Activated T-helper 17 cell treated with anti-CD3 and anti-CD28 coated beads, Interleukin-2, amount 50 U/mL, for 72 hours (primary cell): ENCODE measurements at places on chromosomes 7 and 10. TPM values are rescaled to one million over a fixed set of nuclear protein-coding genes. Genes with fewer than 3 reads are reported as not detected.
A peak's percentile ranks its signal among the peaks of the same experiment; 100 is the strongest.

GRCh38 chr7:21352540-21353387 lies 75.1 kb upstream of the SP4 start:
- ATAC-seq: peak; percentile 76

DNA sequence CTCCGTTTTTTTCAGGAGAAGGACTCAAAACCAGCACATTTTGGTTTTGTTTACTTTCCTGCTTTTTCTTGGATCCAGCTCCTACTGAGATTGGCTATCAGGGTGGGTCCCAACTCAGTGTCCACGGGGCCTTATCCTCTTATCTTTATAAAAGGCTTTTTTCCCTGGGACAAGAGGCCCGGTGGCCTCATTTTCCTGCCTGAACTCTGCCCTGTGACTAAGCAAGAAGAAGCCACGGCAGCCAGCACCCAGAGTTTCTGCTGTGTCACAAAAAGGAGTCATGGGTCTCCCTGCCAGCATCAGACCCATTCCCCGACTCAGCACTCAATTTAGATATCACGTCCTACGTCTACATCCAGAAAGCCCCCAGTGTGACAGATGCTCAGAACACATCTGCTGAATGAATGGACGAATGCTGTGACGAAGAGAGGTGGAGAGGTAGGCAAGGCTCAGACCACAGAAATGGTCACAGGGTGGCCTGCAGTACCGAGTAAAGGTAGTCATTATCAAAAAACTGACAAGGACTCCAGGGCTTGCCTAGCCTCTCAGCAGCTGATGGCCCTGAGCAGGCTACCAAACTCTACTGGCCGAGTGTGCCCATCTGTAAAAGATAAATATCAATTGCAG lies 16.7 kb downstream of the DLG5 start:
- ATAC-seq: no peak

Gene TMEM213
- total RNA-seq: 0.50 TPM

Gene CRPPA
- total RNA-seq: 0.93 TPM

DNA sequence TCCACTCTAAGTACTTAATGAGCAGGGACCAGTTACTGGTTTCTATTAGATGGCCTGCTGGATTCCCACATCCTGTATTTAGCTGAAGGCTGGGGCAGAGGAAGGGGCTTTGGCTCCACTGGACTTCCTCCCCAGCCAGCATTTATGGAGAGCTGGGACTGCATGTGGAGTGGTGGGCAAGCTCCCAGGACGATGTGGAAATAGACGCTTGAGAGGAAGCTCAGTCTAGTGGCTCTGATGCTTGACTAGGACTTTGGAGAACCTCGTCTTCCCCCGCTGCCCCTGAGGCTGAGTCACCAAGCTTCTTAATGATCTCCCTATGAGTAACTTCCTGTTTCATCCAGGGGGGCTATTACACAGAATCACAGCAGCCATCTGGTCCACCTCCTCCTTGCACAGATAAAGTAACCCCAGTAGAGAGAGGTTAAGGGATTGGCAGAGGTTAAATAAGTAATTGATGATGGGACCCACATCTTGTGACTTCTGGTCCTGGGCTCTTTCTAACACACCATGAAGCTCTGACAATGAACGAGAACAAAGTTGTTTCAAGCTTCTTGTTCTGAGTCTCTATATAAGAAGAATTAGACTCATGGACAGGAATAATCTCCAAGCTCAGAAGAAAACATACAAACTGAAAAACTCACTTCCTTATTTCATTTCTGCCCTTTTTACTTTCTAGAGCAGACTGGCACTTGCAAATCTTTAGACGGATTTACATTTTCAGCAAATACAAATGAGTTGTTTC lies 126.2 kb downstream of the PRPF18 start:
- ATAC-seq: peak; percentile 52

DNA sequence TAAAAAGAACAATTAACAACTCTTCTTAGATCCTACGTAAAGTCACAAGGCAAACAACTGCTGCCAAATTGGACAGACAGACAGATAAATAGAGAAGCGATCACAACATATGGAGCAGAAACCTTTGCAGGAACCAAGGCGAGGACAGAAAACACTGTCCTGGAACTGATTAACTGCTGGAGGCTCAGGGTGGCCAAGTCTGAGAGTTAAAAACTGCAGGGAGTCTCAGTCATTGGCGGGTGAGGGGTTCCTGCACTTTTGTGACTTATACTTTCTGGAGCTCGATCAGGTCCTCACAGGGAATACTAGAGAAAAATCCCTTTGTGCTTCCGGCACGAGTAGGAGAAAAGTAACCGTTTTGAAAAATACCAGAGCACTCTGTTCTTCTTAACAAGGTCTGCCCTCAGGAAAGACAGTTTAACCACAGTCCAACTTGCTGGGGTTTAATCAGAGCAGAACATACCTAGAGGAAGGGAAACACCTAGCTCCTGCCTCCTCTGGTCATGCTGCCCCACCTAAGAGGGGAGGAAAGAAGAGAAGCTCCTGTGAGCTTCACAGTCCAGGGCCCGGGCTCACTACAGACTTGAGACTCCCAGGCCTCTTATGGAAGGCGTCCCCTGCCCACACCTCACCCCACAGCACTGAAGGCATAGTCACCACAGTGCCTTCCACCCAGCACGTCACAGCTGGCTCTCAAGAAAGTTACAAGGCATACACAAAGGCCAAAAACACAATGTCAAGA lies 74.9 kb downstream of the LARP4B start:
- ATAC-seq: no peak
